ENCODE measurements at places on chromosomes 1 and 21. TPM values are rescaled to one million over a fixed set of nuclear protein-coding genes. Genes with fewer than 3 reads are reported as not detected.

- DNase-seq: no peak
Measured at GRCh38 chr1:26556111-26556510, 26.6 kb downstream of the RPS6KA1 start.

DNA sequence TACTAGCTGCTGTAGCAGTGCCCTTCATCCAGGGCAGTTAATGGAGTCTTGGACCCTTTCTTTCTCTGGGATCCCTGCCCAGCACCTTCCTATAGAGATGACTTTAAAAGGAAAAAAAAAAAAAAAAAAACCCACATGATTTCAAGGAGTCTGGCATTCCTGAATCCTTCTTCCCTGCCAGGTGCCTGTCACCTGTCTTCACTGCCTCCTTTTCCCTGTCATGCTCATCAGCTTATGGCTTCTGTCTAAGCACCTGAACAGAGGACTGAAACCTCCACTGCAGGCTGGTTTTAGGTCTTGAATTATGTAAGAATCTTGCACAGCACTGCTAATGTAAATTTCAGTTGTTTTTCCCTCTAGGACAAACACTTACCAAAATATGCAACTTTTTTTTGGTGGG, 24.9 kb downstream of the PPT1 start:
- no peak for DNase-seq

- DNase-seq: no peak
Measured at GRCh38 chr1:98104289-98104688, 183.5 kb upstream of the DPYD start.

Gene ZMYND12
- total RNA-seq: 0.28 TPM

DNA sequence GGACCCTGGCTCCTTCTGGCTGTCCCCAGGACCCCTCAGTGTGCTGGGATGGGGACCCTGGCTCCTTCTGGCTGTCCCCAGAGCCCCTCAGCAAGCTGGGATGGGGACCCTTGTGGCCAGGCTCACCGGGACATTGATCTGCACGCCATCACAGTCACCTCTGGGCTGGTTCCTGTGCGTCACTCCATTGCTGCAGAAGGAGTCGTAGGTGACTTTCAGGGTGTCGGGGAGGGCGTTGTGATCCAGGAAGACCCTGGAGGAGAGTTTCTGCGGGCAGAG, 19.7 kb upstream of the PTTG1IP start:
- DNase-seq: no peak
